ENCODE measurements at places on chromosomes 5 and 9.
A peak's percentile ranks its signal among the peaks of the same experiment; 100 is the strongest.

GRCh38 chr5:119220576-119221197, 135.1 kb upstream of the TNFAIP8 start:
- DNase-seq: no peak

- DNase-seq: no peak
These were observed 67.6 kb downstream of the GHR start for GRCh38 chr5:42490831-42491230.

GRCh38 chr5:109063223-109063622, 315.5 kb downstream of the FER start:
- DNase-seq: no peak

DNA sequence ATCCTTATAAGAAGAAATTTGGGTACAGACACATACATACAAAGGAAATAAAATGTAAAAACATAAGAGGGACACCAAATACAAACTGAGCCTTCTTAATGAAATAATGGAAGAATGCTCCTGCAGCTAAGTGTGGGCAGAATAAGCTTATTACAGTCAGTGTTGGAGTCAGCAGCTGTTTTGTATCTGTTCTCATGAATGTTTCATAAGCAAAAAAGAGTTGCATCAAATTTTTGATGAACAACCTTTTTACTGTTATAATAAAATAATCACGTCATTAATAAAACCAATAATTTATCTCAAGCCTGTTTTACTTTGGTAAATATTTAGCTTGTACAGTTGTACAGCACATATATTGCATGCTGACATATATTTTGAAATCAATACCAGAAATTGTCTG, 545.6 kb downstream of the LRRC70 start:
- no peak for DNase-seq

- DNase-seq: no peak
These were observed 52.4 kb downstream of the FSD1L start for GRCh38 chr9:105500108-105500766.

DNA sequence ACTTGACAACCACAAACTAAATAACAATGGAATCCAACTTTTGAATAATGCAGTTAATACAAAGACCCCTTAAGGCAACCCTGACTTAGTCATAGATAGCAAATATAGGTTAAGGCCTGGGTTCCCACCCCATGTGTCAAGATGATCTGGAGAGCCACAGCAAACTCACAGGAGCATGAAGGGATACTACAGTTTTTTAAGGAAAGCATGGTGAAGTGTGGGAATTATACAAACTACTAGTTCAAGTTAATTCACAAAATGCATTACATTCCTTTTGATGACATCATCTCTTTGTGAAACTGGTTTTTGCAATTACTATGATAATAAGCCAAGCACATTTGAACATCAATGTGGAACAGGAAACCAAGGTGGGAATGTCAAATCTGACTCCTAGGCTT, 50.6 kb downstream of the LHFPL2 start:
- DNase-seq: no peak

- no peak for DNase-seq
These were observed 1.1 kb downstream of the BAG1 start for GRCh38 chr9:33263131-33264002.

- DNase-seq: no peak
These were observed 21.7 kb downstream of the FAT2 start for GRCh38 chr5:151569132-151570046.

DNA sequence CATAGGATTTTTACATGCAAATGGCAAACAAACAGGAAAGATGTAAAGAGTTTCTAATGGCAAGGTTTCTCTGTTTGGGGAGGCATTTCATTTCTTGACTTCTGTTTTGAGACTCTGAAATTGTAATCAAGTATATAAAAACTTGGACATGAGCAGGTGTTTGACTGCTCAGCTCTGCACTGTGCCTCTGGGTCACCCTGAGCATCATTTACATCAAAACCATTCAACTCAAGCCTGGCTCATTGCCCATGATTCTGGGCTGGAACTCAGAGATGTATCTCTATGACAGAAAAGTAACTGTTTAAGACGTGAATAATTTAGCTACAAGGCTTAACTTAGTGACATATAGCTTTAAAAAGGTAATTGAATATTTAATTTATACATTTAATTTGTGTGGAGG, 1402.4 kb upstream of the NUDT12 start:
- no peak for DNase-seq

DNA sequence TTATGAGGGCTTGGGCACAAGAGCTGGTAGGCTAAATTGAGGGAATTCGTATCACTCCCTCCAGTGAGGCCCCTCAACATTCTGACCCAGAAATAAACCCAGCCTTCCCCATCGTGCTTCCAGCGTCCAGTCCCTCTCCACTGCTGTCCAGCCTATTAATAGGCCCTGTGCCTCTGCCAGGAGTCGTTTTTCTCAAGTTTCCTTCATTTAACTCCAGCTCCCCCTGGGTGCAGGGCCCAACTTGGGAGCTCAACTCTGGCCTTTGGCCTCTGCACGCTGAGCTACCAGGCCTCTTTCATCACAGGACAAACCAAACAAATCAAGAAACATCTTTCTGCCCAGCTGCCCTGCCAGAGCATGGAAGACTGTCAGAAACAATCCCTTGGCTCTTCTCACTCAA, 10.0 kb downstream of the HBEGF start:
- DNase-seq: no peak

GRCh38 chr5:172463031-172463430, 8.7 kb upstream of the SH3PXD2B start:
- DNase-seq: no peak

GRCh38 chr9:93826905-93827544, 128.1 kb downstream of the BARX1 start:
- no peak for DNase-seq

GRCh38 chr5:137498736-137499505, at the start of gene SPOCK1:
SPOCK1 (minus strand) TSS chr5:137499326.
- DNase-seq: no peak

- no peak for DNase-seq
These were observed 24.6 kb downstream of the LAMC3 start for GRCh38 chr9:131033269-131034224.

DNA sequence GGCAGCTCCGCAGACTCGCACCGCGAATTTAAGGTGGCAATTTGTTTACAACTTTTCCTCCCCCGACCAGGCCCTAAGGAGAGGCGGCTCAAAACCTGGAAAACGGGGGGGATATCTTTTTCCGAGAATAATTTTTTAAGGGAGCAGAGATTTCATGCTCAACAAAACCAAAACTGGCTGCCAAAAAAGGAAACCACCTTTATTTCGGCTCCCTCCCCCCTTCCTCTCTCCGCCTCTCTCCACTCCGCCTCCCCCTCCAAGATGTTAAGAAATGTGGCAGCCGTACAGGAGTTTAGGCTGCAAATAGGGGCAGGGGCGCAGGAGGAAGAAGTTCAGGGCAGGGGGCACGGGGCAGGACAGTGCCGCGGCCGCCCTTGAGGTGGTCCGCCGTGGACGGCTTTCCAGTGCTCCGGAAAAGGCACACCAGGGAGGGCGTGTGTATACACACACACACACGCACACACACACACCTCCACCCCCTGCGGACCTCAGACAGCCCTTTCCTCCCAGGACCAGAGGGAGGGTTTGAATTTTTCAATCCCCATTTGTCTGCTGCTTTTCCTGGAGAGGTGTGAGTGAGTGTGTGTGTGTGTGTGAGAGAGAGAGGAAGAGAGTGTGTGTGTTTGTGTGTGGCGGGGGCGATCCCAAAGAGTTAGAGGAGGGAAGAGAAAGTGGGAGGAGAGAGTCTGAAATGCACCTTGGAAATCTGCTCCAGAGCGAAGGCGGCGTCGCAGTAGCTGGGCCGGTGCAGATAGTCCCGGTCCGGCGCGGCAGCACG, 9.1 kb downstream of the PTCH1 start:
- peak; percentile 23 for DNase-seq

DNA sequence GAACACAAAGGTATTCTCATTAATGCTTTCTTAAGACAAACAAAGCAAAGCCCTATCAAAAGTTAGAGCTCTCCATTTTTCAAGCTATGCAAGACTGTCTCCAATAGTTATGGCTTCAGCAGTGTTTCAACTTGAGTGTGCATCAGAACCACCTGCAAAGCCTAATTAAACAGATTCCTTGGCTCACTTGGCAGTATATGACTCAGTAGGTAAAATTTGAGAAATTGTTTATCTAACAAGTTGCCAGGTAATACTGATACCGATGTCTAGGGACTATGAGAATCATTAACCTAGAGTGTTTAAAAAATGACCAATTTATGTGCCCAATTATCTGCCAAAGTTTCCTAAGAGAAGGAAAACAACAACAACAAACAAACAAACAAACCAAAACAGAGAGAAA, 60.3 kb upstream of the PARP8 start:
- no peak for DNase-seq

DNA sequence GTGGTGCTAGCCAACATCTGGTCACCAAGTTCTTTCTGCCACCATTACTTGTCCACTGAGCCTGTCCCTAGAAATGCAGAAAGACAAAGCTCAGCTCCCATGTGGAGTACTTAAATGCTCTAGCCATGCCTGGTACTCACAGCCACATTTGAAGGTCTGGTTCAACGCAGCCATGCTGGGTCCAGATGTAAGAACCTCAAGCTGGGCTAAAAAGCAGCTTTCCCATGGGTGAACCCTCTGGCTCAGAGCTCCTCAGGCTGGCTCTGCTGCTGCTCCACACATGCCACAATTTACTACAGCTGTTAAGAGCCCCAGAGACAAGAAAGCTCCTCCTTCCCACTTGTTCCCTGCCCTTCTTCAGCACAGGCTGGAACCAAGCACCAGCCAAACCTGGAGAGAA, 97.1 kb upstream of the LRRTM2 start:
- no peak for DNase-seq

DNA sequence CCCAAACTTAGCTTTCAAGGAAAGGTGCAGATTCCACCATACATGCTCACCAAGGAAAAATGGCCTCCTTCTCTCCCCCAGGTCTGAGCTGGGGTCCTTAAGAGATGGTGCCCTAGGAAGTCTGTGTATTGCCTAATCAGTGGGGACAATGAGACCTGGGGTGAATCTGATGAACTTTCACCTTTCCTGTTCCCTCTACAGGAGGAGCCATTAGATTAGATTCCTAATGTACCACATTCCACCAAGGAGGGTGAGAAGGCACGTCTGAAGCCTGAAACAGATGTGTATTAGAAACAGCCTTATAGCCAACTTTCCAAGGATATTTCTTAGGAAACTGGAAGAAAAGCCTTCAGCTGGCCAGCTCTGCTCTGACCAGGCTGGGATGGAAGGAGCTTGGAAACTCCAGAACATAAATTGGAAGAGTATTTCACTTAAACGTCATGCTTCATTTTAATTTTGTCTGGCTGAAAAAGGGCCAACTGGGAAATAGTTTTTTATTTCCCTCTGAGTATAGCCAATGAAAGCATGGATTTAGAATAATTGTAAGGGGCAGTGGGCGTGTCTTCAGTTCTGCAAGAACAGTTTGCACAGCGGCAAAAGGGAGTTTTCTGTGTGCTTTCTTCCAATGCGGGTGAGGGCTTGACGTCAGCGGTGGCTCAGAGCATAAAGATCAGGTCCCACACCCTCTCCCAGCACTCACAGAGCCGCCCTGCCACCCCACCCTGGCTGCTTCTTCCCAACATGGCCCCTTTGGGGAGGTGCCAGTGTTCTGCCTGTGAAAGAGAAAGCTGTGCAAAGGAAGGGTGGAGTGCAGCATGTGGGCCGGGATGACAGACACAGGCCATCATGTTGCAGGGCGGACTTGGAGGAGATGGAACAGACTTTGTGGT, 210.9 kb downstream of the ESM1 start:
- no peak for DNase-seq

GRCh38 chr5:14569948-14570691, 11.5 kb upstream of the OTULINL start:
- DNase-seq: no peak

- DNase-seq: no peak
These were observed 89.2 kb downstream of the SEMA4D start for GRCh38 chr9:89408628-89409101.
